ENCODE measurements at places on chromosomes 3 and 15.

- DNase-seq, result no peak
Measured at GRCh38 chr3:105822171-105823123, 46.4 kb downstream of the CBLB start.

- DNase-seq, result no peak
Measured at GRCh38 chr3:170222647-170223541, 670 bp downstream of the PRKCI start.

- peak; percentile 35 for DNase-seq
Measured at GRCh38 chr3:40546816-40547215, 22.1 kb downstream of the ZNF621 start.

DNA sequence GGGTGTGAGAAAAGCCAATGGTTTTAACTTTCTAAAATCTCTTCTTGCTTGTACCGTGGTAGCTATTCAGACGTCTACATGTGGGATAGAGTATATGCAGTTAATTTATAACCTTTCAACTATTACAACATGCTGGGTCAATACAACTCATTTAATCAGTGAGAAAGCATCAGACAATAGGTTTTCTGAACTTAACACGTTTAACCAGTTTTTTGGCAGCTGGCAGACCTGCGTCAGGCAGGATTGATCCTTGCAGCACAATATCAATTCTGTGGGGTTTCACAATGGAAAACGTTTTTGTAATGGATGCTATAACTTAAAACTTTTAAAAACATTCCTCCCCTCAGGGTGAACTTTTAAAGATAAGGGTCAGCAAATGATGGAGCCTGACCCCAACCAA, 6.5 kb downstream of the GNB5 start:
- no peak for DNase-seq

DNA sequence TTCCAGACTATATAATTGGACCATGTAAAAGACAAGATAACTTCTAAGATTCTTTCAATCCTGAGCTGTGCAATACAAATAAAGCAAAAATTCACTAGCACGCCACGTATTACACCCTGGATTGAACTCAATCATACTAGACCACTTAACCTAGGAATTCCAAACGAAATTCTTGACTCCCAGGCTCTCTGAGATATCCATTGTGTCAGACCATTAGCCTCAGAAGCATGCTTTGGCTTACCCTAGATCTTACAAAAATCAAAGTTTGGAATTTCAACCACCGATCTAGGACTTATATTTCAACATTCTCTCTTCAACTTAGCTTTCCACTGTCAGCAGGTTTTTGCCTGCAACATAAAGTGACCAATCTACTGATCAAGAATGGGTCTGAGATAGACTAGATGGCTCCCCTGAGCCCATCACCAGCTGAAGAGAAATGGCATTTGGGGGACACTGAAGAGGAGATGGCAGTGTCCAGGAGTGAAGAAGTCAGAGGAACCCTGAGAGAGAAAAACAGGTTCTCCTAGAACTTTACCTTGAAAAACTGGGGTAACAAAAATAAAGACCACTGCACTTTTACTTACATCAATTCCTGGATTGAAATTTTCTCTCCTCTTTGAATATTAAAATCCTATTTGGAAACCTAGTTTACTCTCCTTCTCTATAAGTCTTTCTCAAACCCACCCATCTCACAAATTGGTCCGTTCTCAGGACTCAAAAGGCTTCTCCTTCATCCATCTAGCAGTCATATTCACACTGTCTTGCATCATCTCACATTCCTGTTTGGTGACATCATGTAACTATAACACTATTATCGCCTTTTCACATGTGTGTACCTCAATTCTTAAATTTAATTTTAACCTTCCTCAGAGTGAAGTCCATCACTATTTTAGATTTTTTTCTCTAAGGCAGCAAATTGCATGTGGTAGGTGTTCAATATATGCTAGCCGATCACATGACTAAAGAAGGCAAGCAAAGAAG, 18.5 kb downstream of the CPNE4 start:
- no peak for DNase-seq

DNA sequence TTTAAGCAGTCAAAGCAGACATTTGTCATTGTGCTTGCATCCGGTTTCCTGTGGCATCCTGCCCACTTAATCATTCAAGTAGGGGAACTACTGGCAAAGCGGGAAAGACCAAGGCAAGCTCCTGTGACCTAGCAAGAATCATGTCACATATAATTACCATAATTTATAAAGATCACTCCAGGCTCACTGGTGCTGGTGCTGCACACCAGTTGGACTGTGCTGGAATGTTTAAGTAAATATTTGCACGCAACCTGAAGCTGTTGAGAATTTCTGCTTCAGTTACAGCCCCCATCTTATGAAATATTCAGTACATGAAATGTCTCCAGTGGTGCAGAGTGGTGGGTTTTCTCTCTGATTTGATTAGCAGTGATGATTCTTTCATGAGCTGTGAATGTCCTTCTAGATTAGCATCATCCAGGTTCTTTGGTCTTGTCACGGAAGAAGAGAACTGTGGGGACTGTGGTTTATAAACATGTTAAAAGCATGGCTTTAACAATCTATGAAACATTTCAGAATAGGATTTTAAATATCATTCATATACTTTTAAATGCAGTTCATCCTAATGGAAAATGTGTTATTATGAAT, 621.3 kb upstream of the EPHA6 start:
- no peak for DNase-seq

GRCh38 chr15:35330916-35331315, 215.0 kb downstream of the DPH6 start:
- DNase-seq, result no peak

GRCh38 chr3:8166014-8166413, 335.6 kb upstream of the LMCD1 start:
- no peak for DNase-seq

- DNase-seq, result no peak
Measured at GRCh38 chr15:30882849-30883433, 20.8 kb upstream of the FAN1 start.

GRCh38 chr3:146896711-146897110, 291.6 kb upstream of the PLSCR5 start:
- DNase-seq, result no peak

DNA sequence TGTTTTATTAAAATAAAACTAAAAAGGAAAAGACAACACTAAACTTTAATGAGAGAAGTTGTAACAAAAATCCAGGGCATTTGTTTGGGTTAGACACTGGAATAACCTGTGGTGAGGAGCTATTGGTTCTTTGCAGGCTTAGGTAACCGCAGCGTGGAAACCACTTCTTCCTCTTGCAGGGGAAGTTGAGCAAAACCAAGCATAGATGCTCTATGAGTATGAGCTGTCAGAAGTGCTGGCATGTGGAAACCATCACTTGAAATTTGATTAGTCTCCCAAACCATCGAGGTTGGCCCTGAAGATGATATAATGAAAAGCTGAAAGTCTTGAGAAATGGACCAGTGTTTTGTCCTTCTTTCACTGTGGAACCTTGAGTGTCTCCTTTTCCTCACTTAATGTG, 127.1 kb upstream of the RBMS3 start:
- no peak for DNase-seq

DNA sequence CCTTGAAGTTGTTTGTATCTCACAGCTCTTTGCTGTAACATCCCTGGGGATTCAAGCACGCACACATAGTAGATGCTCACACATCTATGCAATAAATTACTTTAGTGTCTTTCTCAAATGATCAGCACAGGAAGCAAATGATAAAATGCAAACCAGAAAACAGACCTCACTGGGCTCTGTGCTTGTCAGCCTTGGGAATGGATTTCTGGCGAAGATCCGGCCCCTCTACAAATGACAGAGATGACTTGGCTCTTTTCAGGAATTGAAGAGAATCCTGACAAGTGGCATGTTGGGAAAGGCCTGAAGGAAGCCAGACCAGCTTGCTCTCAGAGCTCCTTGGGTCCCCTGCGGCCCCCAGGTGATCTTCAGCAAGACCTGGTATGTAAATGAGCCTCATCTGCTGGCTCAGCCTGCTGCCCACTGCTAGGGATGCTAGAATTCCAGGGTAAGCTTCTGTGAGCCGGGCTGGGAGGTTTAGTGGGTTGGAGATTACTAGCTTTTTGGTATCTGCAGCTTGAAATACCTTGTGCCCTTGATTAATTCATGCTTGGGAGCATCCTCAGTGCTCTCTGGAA, 54.1 kb downstream of the LPP start:
- no peak for DNase-seq

DNA sequence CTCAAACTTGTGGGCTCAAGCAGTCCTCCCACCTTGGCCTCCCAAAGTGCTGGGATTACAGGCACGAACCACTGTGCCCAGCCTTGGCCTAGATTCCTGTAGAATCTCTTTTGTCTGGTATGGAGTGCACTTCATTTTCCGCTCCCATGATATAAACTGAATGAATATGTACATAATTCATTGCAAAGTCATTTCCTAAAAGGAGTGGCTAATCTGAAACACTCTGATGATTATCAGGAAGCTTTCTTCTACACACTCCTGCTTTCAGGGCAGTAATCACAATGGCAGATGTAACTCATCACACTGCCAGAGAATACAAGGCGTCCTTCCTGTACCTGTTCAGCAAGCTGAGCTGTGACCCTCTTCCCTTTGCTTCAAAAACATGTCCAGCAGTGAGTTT, 28.6 kb downstream of the RLBP1 start:
- DNase-seq, result no peak

- no peak for DNase-seq
Measured at GRCh38 chr15:64515196-64515595, 54.8 kb downstream of the ZNF609 start.

- no peak for DNase-seq
Measured at GRCh38 chr15:46304321-46304720, 669.5 kb downstream of the SQOR start.

DNA sequence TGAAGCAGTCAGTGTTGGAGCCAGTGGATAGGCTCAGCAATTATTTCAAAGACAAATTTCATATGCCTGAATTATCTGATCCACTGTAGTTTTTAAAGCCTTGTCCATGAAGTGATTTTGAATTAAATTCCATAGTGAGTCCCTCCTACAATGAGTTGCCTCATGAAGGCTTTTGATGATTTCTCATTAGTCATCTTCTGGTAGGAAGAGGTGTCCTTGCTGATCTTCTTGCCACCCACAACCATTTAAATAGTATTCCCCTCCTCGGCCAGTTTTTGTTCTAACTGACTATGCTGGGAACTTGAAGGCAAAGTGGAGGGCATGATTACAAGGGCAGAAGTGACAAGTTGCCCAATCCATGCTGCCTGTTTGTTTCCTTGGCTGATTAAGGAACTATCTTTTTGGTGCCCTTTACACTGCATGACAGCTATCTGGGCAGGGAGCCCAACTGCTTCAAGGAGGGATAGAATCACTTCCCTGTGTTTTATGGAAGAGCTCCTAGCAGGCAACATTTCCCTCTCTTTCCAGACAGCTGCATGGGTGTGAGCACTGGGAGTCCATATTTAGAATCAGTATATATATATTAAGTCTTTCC, 617.5 kb downstream of the ZPLD1 start:
- DNase-seq, result no peak

DNA sequence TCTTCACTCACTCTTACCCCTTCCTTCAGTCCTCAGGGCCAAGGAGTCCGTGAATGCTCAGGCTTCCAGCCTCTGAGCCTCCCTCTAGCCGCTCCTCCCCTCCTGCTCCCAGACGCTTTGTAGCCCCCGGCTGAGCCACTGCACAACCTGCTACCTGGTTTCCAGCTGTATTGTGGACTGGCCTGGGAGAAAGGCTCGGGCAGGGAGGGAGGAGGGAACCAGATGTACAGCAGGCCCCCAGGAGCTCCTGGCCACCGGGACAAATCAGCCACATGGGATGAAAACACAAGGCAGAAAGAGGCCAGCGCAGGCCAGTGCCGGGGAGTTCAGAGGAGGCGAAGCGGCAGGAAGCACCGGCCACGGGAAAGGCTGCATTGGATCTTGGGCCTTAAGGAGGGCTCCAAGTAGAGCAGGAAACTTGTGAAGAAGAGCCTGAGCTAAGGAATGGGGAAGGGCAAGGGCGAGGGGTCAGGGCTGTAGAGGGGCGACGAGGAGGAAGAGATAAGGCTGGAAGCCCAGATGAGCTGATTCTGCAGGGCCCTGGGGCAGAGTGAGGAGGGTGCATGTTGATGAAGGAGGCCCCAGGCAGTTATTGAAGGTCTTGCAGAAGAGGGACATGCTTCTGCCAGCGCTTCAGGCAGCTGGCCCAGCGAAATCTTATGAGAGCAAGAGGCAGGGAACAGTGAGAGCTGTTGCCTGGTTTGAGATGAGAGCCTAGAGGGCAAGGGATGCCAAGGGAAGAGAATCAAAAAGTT, 14.3 kb downstream of the CPN2 start:
- no peak for DNase-seq

DNA sequence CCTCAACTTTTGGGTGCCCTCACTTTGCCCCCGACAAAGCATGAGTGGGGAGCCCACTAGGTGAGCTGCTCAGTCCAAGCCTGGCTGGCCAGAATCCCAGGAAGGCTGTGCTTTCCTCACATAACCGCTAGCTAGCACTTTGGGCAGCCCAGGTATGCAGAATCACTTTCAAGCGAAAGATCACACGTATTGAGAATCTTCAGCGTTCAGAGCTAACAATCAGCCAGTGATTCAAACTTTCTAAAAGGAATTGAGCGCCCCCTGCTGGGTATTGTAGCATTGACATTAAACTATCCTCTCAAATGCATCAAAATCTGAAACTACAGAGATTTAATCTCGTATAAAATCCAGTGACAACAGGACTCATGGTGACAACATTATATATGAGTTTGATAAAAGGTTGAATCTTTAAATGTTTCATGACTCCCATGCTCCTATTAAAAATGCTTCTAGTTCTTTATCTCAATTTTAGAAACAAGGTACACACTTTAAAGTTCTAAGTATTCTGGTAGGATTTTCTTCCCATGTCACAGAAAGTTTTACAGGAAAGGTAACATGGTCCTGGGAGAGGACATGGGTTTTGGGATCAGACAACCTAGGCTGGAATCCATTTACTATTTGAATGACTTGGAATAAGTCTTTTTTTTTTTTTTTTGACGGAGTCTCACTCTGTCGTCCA, 11.8 kb downstream of the ANAPC13 start:
- DNase-seq, result no peak

DNA sequence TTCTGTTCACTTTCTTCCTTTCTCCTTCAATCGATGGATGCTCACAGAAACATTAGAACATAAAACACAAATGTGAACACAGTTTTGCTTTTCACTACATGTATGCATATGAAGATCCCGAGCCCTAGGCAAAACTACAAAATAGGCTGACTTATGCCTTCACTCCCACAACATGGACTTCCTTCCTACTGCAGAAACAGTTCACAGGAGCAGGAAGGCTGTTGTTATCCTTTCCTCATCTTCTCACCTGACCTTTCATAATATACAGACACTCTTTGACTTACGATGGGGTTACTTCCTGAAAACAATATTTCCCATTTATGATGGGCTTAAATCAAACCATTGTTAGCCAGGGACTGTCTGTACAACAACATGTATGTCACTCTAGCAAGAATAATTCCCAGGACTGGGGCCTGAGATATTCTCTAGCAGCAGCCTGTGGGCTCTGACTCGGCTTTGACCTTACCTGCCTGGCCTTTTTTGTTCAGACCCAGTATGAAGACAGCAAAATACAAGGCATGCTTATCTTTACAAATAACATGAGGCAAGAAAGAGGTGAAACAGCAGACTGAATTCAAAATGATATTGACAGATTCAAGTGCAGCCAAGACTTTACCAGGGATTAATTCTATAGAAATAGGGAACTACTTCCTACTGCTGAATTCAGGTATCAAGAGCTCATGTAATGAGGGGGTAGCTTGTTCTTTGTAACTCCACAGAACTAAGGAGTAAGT, 51.8 kb upstream of the PLXND1 start:
- DNase-seq, result no peak

- no peak for DNase-seq
Measured at GRCh38 chr3:55297245-55297644, 189.9 kb downstream of the WNT5A start.

Measured in non-pigmented ciliary epithelial cell (primary cell).